Upper lobe of left lung (tissue), 6 donors: ENCODE measurements at places on chromosomes 1 and 21. TPM values are rescaled to one million over a fixed set of nuclear protein-coding genes. Genes with fewer than 3 reads are reported as not detected.

Gene LHX8
- total RNA-seq = not detected

Gene CHIT1
- 70.4 TPM for total RNA-seq

Gene LRRIQ3
- total RNA-seq = not detected

Gene CAPN2
- 420 TPM for total RNA-seq

Gene SERINC2
- total RNA-seq = 32.3 TPM

Gene ELOVL1
- total RNA-seq = 41.2 TPM

Gene CHIA
- 207 TPM for total RNA-seq

Gene ACTN2
- total RNA-seq = 2.7 TPM

Gene GOLT1A
- 7.6 TPM for total RNA-seq

Gene CHODL
- total RNA-seq = not detected

Gene CELA3A
- total RNA-seq = not detected

Gene MMEL1
- total RNA-seq = 2.9 TPM

Gene DCAF8
- 118 TPM for total RNA-seq

Gene ANGPTL3
- not detected for total RNA-seq

Gene CR1L
- not detected for total RNA-seq

Gene CD1E
- not detected for total RNA-seq

Gene ZMYM4
- 17.6 TPM for total RNA-seq

Gene WDR64
- not detected for total RNA-seq

Gene NUP210L
- total RNA-seq = not detected

Gene WNT3A
- 8.7 TPM for total RNA-seq

Gene EVA1C
- total RNA-seq = 71.7 TPM

Gene MYOM3
- 0.20 TPM for total RNA-seq

Gene CNN3
- total RNA-seq = 181 TPM

Gene ARHGEF19
- 3.5 TPM for total RNA-seq

Gene SZT2
- 38.9 TPM for total RNA-seq

Gene IL19
- total RNA-seq = not detected

Gene LIN9
- 4.6 TPM for total RNA-seq

Gene SMIM1
- 17.8 TPM for total RNA-seq

Gene S100A11
- total RNA-seq = 332 TPM

Gene DMBX1
- not detected for total RNA-seq

Gene LRRC38
- 0.11 TPM for total RNA-seq

Gene IQGAP3
- 16.0 TPM for total RNA-seq

Gene SPRR2D
- not detected for total RNA-seq
